Stimulated activated CD4-positive, alpha-beta T cell treated with anti-CD3 and anti-CD28 coated beads, Interleukin-1b, Interleukin-23, amount 100 ng/mL, for 4 hours (primary cell): ENCODE measurements at places on chromosomes 3 and 15.

GRCh38 chr3:73665286-73665685, 40.5 kb upstream of the PDZRN3 start:
- no peak for DNase-seq

DNA sequence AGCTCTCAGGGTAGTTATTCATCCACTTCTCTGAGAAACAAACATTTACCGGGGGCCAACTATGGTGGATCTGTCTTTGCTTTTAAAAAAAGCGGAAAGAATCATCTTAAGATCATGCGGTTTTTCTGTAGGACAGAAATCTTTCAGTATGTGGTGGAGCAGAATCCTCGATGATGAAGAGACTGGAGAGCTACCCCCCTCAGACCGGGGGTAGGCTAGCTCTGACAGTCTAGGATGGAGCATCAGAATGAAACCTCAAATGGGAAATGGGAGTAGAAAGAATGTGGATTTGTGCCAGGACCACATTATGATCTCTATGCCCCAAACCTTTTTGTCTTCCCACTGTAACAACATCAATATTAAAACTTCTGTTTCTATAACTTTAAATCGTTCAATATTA, 30.3 kb downstream of the TPRG1 start:
- DNase-seq: no peak

- no peak for DNase-seq
Observed at GRCh38 chr15:56207711-56208110, 36.0 kb downstream of the RFX7 start.

GRCh38 chr3:65226287-65226686, 538.5 kb upstream of the ADAMTS9 start:
- DNase-seq: no peak

DNA sequence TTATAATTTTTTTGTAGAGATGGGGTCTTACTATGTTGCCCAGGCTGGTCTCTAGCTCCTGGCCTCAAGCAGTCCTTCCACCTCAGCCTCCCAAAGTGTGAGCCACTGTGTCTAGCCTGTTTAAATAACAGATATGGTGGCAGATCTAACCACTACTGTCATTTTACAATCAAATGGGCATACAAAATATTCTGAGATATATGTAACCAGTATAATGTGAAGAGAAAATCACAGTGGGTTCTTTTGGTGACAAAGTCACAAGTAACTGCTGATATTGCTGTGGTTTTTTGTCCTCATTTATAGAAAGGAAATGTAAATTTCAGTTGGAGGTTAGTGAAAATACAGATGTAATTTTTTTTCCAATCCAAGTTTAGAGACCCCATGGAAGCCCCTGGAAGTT, 58.6 kb upstream of the ARHGEF3 start:
- no peak for DNase-seq

GRCh38 chr3:177300039-177300833, 103.0 kb upstream of the TBL1XR1 start:
- DNase-seq: no peak
